ENCODE measurements at places on chromosomes 5 and 9.

DNA sequence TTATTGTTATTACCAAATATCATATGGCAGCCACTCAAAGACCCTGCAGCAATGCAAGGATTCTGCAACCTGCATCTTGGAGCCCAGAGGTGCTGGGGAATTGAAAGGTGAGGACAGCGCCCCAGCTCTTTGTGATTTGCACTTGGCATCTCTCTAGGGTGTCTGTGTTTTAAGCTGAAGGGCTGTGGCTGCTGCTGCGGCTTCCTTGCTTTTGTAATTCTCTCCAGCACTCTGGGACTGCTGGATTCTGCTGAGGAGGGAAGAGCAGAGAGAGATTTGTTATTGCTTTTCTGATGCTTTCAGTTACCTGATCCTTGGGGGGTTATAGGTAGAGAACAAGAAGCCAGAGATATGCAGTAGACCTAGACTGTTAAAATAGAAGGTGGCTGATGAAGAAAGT, 562.4 kb downstream of the EBF1 start:
- no peak for DNase-seq

DNA sequence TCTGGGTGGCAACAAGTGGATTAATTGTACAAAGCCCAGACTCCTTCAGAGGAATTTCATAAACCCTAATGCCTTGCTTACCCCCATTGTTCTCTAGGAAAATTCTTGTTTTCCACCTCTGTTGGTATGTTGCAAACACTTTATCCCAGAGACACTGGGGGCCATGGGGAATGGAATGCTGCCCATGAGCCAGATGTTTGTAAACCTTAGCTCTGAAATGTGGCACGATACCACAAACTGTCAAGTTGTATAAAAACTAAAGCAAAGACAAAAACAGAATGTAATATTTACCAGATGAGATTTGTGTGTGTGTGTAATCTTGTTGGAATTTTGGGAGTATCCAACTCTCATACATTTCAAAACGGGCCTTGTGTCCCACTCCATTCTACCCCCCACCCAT, 465.0 kb downstream of the EBF1 start:
- no peak for DNase-seq

DNA sequence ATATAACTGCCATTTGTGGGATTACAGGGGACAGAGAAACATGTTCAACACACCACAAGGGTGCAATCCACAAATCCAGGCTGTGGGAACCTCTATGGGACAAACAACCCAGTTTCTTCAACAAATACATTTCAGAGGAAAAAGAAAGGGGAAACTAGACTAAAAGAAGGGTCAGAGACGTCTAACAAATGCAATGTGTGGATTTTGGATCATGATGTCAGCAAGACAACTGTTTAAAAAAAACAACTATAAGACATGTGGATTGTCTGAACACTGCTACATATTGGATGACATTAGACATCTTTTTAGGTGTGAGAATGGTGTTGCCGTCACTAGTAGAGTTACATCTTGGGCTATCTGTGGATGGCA, 3.9 kb upstream of the RALGDS start:
- no peak for DNase-seq

- no peak for DNase-seq
Observed at GRCh38 chr5:1088031-1088430, 23.8 kb downstream of the SLC12A7 start.

- no peak for DNase-seq
Observed at GRCh38 chr5:83955916-83956315, 235.3 kb upstream of the HAPLN1 start.

- DNase-seq, result no peak
Observed at GRCh38 chr5:61397238-61397637, 65.2 kb downstream of the ZSWIM6 start.

GRCh38 chr5:156036640-156037039, 290.3 kb upstream of the SGCD start:
- no peak for DNase-seq

DNA sequence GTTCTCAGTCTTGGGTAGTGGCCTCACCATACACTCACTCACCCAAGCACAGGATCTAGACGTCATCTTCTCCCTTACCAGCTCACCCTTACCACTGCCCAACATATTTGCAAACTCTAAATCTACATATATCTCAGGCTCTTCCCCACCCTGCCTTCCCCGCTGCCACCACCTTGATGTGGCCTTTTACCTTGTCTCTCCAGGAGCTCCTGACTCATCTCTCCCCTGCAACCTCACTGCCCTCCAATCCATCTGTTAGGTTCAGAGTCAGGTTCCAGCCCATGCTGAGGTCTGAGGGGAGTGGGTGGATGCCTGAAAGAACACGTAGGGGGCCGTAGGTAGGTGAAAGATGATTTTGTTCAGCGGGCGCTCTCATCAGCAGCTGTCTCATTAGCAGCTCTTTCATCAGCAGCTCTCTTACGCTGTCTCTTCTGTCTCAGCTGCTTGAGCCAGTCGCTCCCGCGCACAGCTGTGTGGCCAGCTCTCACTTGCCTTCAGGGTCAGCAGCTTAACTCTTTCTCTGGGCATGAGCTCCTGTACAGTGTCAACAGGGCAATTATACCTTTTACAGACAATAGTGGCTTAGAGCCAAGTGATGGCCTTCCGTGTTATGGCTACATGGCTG, 23.1 kb upstream of the CKMT2 start:
- no peak for DNase-seq

GRCh38 chr9:37582548-37583157, 6.5 kb upstream of the FBXO10 start:
- DNase-seq, result no peak

- DNase-seq, result no peak
Observed at GRCh38 chr5:128684961-128685360, 146.9 kb upstream of the FBN2 start.

- DNase-seq, result no peak
Observed at GRCh38 chr9:110752766-110753165, 84.2 kb downstream of the MUSK start.

- DNase-seq, result no peak
Observed at GRCh38 chr5:154534457-154535050, 56.5 kb upstream of the HAND1 start.

DNA sequence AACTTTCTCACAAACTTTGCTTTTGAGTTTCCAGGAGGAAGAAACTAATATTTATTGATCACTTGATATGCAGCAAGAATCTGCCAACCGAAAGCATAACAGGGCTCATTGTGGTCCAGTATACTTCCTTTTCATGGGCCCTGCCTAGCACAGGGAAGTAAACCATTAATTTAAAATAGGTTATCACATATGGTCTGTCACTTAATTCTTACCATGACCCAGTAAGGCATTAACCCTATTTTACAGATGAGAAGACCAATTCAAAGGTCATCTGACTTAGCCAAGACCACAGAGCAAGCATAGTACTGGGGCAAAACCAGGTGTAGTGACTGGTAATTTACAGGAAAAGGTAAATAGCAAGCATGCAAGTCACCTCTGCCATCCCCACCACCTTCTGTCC, 336.9 kb upstream of the DMAC1 start:
- no peak for DNase-seq

DNA sequence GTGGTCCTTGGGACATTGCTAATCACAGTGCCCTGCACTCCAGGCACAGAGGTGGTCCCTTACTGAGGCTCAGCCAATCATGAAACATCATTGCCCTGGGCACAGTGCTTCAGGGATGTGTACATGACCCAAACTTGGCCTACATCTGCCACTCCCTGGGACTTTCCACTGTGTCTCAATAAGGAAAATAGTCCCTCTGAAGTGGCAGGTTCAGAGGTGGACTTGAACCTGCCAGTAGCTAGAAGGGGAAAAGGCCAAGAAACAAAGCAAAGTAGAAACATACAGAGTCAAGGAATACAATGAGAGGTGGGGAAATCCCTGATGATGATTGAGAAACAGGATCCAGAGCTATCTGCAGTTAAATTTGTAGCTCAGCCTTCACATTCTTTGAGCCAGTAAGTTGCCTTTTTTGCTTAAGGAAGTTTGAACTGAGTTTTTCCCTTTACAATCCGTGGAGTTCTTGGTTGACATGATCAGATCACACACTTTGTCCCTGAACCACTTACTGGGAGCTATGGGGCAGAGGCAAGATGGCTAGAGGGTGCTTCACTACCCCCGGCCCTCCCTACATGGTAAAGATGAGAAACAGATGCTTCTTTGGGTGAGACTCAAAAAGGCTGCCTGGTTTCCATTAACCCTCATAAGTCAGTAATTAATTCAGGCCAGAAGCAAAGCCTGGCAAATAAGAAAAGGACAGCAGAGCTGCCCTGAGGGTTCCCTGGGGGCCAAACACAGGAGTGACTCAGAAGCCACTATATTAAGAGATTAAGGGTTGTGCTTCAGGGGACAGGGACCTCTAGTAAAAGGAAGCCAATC, 57.6 kb downstream of the SH3TC2 start:
- no peak for DNase-seq

DNA sequence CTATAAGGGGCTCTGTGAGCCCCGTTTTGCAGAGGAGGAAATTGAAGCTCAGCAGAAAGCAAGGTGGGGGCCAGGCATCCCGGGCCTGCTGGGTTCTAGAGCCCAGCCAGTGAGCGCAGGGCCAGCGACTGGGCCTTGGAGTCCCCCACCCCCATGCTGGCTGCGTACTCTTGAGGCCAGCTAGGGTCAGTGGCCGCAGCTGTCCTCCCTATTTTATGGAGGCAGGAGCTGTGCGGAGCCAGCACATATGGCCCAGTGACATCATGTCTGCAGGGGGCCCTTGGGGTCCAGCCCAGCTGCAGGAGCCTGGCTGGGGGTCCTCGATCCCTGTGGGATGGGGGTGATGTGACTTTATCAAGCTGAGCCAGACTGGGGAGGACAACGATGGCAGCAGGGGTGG, 71.3 kb downstream of the HMCN2 start:
- DNase-seq, result no peak

DNA sequence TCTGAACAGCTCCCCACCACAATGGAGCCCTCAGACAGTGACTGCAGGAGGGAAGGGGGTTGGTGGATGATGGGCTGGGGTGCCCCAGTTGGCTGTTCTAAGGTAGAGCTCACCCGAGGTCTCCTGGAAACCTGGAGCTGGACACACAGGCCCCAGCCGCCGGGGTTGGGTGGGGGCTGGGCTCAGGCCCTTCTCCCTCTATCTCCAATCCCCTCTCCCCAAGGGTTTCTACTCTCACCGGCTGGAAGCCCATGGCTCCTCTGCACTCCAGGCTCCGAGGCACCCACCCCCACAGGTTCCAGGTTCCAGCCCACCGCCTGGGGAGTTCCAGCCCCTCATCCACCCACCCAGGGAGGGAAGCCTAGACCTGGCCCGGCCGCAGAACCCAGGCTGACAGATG, 766 bp downstream of the NR5A1 start:
- no peak for DNase-seq

- no peak for DNase-seq
Observed at GRCh38 chr5:88544136-88544645, 275.5 kb upstream of the TMEM161B start.

DNA sequence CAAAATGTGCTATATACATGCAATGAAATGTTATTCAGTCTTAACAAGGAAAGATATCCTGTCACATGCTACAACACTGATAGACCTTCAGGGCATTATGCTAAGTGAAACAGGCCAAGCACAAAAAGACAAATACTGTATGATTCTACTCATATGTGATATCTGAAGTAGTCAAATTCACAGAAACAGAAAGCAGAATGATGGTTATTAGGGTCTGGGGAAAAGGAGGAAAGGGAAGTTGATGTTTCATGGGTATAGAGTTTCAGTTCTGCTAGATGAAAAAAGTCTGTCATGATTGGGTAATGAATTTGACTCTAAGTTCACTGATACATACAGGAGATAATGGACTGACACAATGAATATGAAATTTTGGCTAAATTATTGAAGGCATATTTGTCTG, 11.2 kb upstream of the RIC1 start:
- no peak for DNase-seq

GRCh38 chr9:6471231-6471850, 58.3 kb downstream of the UHRF2 start:
- no peak for DNase-seq

Data from stimulated activated CD8-positive, alpha-beta memory T cell treated with anti-CD3 and anti-CD28 coated beads, Interleukin-4, amount 100 ng/mL, for 1 hour (primary cell).